Keratinocyte (primary cell): ENCODE measurements at places on chromosomes 2 and 18.

- no peak for DNase-seq
Observed at GRCh38 chr2:26300234-26300925, 45.6 kb upstream of the SELENOI start.

DNA sequence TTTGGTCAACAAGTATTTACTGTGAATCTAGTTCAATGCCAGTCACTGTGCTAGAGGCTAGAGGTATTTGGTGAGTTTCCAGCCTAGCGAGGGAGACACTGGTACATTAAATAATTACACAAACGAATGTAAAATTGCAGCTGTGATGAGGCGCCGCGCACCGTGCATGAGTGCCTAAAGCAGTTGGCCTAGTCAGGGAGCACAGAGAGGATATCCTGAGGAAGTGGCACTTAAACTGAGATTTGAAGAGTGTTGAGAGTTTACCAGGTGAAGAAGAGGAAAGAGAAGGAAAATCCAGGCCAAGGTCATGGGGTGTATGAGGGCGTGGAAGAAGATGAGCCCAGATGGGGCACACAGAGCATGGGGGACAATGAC, 157.6 kb upstream of the NDUFV2 start:
- no peak for DNase-seq

DNA sequence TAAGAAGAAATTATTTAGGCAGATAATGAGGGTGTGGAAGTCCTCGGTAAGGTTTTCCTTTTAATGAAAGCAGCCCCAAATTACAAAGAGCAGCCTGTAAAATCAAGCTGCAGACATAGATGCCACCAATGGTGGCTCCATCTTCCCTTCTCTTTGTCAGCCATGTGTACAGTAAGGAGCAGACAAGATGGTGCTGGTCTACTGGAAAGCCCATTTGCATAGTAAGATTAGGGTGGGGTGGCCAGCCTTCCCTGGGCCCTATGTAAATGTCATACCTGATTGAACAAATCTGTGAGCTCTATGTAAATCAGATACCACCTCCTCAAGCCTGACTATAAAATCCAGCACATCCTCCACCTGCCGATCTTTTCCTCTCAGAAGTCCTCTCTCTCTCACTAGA, 154.4 kb upstream of the SERTAD2 start:
- DNase-seq: no peak

DNA sequence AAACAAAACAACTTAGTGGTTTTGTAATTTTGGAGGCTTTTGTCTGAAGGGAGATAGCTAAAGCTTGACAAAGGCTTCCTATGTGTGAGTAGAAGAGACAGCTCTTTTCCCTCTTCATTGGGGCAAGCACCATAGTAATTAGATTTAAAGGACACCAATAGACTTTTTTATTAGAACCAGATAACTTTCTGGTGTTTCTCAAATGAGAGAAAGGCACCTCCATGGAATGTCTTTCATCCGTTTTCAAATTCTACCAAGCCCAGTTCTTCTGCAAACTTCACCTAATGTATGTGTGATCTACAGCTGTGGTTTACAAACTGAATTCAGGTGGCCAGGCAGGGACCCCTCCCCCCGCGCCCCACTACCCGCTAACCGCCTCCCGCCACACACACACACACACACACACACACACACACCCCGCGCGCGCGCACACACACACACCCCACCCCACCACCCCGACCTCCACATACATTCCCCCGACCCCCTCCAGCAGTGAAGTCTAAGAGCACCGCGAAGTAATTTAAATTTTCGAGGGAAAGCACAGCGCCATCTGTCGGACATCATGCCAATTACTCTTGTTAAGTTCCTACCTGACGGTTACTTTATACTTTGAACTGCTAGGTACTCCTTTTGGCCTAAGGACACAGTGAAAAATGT, 31.6 kb upstream of the PPP1R1C start:
- DNase-seq: no peak

DNA sequence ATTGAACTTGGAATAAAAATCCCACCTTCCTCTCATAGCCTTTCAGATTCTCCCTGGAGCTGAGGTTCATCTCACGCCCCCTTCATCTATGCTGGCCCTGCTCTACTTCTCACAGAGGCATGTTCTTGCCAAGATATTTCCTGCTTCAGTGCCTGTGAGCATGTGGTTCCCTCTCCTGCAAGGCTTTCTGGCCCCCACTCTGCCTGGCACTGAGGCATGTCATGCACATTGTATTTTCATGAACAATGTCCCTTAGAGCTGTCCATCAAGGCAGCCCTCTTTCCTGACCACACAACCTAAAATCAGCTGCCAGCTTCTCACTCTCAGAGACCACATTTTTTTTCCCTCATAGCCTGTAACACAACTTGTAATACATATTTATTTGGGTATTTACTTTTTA, 18.0 kb upstream of the HK2 start:
- DNase-seq: no peak

- DNase-seq: no peak
Observed at GRCh38 chr2:23681356-23682140, 245.4 kb downstream of the ATAD2B start.

DNA sequence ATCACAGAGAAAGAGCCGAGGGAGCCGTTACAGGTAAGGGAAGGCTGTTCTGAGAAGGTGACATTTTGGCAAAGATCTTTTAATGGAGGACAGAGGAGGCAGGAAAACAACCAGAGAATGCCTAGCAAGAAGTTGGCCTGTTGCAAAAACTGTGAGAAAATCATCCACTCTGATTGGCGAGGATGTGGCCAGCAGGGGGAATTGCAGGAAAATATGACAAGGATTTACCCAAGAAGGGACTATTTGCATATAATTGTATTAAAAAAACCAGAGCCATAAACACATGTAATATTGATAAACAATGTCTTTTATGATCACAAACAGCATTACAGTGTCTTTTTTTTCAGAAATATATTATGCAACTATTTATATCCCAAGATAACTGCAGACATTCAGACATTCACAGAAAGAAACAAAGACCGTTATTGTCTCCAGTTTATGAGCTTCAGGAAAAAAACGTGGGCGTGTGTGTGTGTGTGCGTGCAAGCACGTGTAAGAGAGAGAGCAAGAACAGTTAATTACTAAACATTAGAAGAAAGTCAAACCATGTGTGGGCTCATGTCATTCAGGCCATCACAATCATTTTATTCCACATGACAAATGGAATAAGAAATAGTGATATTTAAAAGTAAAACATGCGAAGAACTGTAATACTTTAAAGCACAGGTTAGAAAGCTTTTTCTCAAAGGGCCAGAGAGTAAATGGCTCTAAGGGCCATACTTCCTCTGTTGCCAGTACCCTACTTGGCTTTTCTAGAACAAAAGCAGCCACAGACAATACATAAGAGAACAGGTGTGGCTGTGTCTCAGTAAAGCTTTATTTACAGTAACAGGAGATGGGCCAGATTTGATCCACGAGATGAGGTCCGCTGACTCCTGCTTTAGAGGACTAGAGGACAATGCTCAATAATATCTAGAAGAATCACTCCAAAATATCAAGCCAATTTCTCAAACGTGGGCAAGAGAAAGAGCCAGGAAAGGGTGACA, 324.1 kb downstream of the DLGAP1 start:
- no peak for DNase-seq

DNA sequence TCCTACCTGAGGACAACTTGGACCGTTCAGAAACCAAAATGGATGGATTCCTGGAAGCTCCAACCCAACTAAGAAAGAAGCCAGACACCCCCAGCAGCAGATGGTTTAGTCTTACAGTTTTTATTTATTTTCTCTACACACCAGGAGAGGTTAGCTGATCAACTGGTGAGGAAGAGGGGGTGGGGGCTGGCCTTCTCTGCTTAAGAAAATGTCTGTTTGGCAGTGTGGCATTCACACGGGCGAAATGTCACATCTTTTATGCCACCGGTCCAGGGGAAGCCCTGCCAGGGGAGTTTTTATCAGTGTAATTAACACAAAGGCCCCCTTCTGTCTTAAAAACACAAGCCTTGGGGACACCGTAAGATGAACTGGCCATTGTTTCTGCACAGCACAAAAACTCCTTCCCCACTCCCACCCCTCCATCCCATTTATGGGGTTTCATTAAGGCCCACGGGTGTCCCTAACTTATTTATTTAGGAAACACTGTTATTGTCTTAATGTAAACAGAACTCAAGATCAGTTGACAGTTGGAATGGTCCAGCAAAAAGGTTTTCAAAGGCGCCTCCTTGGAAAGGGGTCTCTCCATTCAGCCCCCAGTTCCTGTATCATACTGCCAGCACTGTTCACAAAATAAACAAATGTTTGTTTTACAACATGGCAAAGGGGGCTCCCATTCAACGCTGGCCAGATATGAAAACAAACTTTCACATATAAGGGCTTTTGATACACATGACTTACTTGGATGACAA, 217.0 kb downstream of the C1D start:
- no peak for DNase-seq

DNA sequence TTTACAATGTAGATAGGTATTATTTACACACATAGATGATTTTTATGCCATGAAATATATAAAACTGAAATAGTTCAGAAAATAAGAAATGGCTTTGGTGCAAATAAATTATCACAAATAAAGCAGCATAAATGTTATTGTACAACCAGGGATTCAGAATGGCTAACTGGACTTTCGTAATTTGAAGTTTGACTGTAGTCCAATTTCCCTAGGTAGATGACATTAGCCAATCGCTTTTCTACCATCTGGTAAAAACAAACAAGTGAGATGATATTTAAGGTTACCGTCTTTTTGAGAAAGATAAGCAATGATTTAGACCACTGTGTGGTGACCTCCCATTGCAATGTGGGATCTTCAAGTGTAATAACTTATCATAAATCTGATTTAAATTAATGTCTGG, 400.7 kb downstream of the LRRTM4 start:
- DNase-seq: no peak

GRCh38 chr2:160367887-160368286, 125.7 kb downstream of the RBMS1 start:
- no peak for DNase-seq

DNA sequence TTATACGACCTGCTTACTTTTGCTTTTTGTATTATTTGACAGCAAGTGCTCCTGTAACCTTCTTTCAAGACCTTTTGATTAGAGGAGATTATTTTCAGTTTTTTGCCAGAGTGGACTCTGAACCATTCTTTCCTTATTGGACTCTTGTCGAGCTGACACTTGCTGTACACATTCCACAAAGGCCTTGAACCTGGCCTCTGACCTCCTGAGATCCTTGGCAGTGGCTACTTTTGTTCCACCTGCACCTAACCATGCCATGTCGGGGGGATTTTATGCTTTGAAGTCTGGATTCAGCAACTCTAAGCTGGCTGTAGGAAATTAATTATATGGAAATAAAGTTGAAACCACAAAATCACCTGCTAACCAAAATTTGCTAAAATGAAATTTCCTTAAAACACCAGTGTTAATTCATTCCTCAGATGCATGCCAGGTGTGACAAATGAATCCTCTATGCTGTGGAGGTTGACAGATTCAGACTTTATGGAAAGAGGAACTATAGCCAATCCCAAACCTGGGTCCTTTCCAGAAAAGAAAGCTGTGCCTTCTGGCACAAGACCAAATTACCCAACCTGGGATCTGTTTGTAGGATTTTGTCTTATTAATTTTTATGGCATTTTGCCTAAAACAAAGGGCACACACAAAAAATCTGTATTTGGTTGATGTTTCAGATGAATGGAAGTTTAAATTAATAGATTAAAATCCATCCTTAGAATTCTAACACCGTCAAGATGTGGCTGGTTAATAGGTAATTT, 110.4 kb downstream of the CDC42EP3 start:
- no peak for DNase-seq

DNA sequence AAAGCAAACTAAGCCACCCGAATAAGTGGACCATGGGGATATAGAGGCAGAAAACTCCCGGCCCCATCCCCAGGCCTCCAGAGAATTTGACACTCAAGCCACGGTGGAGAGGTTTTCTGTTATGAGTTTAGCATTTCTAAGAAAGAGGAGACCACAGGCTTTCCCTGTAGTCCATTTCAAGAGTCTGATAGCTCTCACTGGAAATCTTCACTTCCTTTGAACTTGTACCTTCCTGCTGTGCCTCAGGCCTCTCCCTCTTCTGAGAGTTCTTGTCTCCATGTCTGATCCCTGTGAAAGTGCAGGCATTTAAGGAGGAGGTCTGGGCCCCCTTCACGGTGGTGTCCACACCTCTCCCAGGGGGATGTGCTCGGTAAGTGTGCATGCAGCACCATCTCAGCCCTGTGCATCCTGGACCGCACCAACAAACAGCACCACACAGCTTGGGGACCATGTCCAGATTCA, 113.7 kb downstream of the BCL2 start:
- DNase-seq: no peak

GRCh38 chr2:175156534-175156933, 11.5 kb downstream of the ATF2 start:
- no peak for DNase-seq

- no peak for DNase-seq
Observed at GRCh38 chr2:96945014-96945413, 41.4 kb downstream of the FAM178B start.

DNA sequence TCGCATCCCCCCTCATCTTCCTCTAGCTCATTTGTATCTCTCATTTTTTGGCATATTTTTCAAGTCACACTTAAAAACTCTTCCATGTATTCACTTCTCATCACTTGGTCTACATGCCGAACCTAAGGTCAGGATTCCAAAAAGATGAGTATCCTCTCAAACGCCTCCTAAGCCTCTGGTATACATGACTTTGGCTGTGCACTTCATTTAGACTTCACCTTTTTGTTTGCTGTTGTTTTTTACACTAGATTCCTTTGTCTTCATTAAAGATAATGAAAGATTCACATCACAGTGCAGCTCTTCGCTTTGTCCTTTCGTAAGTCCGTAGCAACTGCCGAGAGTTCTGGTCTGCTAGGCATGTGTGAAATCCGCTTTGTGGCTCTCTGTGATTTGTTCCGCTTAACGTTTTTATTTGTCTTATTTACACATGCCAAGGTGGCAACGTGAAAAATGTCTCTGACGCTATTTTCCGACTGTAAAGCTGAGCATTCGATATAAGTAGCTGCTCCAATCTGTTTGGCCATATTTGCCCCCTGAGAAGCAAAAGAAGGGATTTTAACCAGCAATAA, 17.7 kb downstream of the RND3 start:
- no peak for DNase-seq

DNA sequence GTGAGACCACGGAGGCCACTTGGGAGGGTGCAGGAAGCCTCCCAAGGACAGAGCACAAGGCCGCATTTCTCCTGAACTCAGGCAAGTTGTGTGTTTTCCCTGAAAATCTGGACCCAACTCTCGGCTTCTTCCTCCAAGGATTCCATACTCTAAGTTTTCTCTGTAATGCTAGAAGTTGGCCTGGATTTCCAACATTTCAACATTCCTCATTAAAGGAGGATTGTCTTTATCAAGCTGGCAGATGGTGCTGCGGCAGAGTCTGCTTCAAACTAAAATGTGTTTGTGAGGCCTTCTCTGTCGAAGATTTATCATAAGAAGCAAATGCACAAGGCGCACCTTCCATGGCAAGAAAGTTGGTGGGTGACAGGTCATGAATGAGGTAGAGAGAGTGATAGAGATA, 94.4 kb upstream of the SATB2 start:
- no peak for DNase-seq

- DNase-seq: no peak
Observed at GRCh38 chr2:239814861-239815601, 210.1 kb downstream of the NDUFA10 start.

- DNase-seq: peak; percentile 87
Observed at GRCh38 chr2:10538224-10538894, 90.2 kb upstream of the ODC1 start.

- no peak for DNase-seq
Observed at GRCh38 chr2:233033672-233034071, 1.2 kb downstream of the NEU2 start.
